Anterior cingulate cortex (tissue), 58 donors: ENCODE measurements at places on chromosomes 7 and 10.

DNA sequence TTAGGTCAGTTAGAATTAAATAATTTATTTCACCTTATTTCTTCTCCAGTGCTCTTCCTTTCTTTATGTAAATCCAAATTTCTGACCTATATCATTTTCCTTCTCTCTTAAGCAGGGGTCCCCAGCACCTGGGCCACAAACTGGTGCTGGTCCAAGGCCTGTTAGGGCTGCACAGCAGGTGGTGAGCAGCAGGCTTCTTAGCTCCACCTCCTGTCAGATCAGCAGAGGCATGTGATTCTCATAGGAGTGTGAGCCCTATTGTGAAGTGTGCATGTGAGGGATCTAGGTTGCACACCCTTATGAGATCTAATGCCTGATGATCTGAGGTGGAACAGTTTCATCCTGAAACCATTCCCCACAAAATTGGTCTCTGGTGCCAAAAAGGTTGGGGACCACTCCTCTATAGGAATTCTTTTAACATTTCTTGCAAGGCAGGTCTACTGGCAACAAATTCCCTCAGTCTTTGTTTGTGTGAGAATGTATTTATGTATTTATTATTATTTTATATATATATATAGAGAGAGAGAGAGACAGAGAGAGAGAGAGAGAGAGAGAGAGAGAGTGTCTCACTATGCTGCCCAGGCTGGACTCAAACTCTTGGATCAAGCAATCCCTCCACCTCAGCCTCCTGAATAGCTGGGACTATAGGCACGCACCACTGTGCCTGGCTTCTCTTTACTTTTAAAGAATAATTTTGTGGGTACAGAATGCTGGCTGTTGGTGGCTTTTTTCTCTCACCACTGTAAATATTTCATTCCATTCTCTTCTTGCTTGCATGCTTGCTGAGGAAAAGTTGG, 4.3 kb upstream of the ABCC2 start:
- DNase-seq, result no peak

- DNase-seq, result no peak
Observed at GRCh38 chr10:97494151-97494550, 4.1 kb downstream of the MMS19 start.

- no peak for DNase-seq
Observed at GRCh38 chr10:71746344-71747037, 26.8 kb downstream of the VSIR start.

DNA sequence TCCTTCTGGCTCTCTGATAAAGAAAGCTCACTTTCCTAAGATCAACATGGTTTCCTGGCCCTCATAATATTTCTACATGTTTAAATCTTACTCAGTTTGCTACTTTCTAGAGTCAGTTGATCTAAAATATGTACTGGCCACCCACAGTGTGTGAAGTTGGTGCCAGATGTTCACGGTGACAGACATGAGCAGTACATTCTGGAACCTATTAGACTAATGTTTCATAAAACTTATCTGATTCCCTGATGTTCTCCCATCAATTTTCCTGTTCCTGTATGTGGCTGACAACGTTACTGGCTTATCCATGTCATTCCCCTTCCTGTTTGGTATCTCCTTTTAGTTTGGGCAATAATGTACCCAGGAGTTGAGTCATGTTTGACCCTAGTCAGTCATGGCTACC, 13.7 kb upstream of the CPVL start:
- no peak for DNase-seq

DNA sequence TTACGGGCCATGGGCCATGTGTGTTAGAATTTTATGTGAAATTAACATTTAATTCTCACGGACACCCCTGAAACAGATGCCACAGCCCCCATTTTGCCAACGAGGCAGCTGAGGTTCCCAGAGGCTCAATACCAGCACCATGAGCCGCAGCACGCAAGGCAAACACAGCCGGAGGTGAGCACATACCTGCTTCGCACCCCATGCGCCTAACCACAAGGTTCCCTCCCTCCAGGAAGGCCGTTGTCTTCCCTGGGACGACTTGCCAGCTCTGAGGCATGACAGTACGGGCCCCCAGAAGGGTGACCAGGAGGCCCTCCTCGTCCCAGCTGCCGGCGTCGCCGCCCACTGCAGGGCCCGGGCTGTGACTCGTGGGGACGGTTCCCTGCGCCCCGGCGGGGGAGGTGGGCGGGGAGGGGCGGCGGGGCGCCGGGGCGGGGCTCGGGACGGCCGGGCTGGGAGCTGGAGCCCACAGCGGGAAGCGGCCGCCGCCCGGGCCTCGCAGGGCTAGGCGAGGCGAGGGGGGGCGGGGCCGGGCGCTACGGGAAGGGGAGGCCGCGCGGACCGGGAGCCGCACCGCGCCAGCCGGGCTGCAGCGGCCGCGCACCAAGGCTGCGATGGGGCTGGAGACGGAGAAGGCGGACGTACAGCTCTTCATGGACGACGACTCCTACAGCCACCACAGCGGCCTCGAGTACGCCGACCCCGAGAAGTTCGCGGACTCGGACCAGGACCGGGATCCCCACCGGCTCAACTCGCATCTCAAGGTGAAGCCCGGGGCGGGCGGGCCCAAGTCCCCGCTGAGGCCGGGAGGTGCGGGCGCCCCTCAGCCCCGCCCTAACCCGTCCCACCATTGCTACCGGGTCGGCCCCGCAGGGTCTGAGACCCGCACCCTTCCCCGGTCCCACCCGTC, at the start of gene CAV2:
CAV2 (plus strand) TSS at position 571 of the 910 bp plus-strand sequence; CDS start at position 615, 44 bp downstream.
- no peak for DNase-seq

DNA sequence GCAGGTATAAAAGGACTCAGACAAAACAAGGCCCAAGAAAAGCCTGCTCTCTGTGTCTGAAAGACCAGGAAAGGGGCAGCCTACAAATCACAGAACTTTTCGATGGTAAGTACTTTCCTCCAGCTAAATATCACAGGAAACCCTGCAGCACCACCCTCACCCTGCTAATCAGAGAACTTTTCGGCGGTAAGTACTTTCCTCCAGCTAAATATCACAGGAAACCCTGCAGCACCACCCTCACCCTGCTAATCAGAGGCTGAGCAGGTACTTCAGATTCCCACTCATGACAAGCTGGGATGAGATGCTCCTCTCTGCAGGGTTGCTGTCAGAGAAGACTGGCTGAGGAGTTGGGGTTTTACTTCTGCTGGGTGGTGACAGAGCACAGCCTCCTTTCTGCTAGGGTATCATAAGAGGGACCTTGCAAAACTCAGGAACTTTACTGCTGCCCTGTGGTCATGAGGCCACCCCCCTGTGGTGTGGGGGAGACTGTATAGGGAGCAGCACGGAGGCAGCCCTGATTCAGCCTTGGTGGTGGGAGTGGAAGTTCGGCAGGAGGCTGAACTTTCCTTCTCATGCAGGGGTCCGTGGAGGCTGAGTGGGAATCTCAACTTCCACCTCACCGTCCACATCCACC, 7.2 kb downstream of the WDR37 start:
- no peak for DNase-seq

GRCh38 chr7:21159506-21159905, 268.4 kb upstream of the SP4 start:
- no peak for DNase-seq

GRCh38 chr7:89514970-89515369, 639.3 kb upstream of the STEAP1 start:
- no peak for DNase-seq

DNA sequence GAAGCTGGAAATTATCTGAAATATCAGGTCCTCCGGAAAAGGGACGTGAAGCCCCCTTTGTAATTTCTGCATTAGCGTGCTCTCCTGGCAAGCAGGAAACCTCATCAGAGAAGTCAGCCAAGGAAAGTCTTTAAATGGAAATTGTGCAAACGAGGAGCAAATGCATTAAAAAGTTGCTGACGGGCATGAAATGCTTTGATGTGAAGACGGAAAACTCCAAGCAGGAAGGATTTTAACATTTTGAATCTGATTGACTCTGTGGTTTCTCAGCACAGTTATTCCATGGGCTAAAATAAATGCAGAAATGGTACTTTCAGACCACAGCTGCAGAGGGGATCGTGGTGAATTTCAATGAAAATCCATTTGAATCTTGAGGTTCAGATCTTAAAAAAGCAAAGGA, 167.8 kb downstream of the AHR start:
- no peak for DNase-seq

DNA sequence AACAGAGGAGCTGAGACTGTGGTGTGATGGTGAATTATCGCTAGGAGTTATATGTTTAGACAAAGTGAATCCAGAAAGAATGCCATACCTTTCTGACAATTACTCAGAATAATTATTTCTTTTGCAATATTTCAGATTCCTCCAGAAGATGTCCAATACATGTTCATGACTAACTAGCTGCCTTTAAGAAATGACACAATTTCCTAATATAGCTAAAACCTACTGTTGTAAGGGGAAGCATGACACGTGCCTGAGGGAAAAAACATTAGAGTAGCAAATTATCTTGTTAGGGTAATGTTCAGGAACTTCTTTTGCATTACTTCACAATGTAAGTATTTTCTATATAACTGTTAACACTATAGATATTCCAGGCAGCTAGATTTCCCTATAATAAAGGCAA, 150.3 kb downstream of the COL28A1 start:
- no peak for DNase-seq

DNA sequence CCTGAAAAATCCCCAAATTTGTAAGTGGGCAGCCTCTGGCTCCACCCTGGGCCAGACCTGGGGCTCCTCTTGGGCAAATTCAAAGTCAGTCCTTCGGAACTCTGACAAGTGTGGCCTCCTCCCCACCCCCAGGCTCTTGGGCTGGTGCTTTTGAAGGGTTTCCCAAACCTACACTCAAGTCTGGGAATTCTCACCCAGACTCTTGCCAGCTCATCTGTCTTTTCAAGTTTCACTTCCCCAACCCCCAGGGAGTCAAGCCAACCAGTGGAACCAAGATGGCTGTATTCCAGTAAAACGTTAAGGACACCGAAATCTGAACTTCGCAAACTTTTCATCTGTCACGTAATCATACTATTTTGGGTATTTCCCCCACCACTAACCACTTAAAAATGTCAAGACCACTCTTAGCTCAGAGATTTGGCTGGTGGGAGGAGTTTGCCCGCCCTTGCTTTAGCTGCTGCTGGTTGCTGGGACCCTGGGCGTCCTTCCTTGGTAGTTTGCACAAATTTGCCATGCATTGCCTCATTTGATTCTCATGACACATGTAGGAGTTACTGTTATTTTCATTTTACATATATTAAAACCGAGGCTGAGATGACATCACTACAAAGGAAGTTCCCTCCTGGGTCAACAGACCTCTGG, 1.7 kb upstream of the MYO1G start:
- no peak for DNase-seq

DNA sequence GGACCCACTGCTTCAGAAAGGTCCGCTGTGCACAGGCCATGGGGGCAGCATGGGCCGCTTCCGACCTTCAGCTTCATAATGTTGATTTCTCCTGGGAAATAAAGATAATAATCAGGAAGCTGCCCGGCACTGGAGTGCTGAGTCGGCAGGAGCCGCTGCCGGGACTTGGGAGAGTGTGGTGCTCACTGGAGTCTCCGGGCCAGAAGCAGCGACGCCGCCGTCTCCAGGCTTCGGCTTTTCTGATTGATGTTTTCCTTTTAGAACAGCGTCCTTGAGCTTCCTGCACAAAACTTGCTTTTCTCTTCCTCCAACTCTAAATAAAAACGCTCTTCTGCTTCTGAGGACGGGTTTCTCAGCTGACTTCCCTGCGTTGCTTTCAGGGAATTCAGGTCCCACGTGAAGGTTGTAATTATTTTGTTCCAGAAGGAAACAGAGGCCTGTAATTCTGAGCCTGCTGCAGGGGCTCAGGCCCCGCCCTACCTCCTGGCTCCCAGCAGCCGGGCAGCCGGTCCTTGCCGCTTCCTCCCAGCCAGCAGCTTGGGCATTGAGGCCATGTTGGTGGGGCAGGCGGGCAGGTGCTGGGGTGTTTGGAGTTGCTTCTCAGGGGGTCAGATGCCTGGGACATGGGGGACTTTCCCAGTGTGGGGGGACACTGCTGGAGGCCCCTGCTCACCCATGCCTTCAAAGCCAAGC, 14.7 kb downstream of the PWWP2B start:
- no peak for DNase-seq

DNA sequence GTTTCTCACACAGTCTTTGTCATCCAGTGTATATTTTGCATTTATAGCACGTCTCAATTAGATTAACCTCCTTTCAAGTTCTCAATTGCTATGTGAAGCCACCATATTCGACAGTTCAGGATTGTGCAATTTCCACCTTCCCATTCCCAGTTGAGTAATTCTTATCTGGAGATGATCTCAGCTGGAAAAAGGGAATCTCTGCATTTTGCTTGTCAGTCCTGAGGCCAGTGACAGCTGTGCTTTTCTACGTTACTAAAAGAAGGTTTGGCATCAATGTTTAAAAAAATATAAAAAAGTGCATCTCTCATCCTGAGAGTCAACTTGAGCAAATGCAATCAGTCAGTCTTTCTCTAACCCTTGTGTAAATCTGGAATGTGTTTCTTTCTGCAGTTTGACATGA, 247.7 kb downstream of the PRKG1 start:
- DNase-seq, result no peak

GRCh38 chr7:95472581-95473161, 13.1 kb upstream of the ASB4 start:
- peak; percentile 1 for DNase-seq

DNA sequence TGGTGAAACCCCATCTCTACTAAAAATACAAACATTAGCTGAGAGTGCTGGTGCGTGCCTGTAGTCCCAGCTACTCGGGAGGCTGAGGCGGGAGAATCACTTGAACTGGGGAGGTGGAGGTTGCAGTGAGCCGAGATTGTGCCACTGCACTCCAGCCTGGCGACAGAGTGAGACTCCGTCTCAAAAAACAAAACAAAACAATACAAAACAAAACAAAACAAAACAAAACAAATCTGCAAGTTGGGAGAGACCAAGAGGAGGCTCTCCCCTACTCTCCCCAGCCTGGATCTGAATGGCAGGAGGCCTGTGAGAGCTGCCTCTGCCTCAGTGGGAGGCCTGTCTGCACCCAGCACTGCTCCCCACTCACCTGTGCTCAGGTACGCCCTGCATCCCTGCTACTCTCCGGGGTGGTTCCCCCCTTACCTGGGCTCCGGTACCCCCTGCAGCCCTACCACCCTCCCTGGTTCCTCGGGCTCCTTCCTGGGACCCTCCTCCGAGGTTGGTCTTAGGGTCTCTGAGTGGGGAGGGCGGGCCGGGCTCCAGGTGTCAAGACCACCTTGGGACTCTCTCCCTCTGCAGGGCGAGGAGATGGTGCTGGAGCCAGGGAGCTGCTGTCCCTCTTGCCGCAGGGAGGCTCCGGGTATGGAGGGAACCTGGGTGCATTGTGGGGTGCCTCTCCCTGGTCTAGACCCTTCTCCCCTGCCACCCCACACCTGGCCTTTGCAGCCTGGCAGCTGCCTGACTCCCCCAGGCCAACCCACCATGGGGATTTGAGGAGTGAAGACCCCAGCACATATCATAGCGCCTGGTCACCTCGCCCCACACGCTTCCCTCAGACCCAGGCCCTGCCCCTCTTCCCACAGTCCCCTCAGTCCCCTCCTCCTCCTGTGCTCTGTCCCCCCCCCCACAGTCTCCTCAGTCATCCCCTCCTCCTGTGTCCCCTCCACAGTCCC, 9.5 kb upstream of the ZNF862 start:
- DNase-seq, result no peak

- DNase-seq, result no peak
Observed at GRCh38 chr10:88680958-88681357, 16.7 kb downstream of the LIPF start.
